ENCODE measurements at places on chromosomes 1 and 21. TPM values are rescaled to one million over a fixed set of nuclear protein-coding genes. Genes with fewer than 3 reads are reported as not detected.

Gene EPHA2
- 90.3 TPM for total RNA-seq

Gene PER3
- 2.3 TPM for total RNA-seq

Gene LDLRAP1
- 10.4 TPM for total RNA-seq

Gene DBT
- 2.9 TPM for total RNA-seq

Gene DESI2
- total RNA-seq: 54.2 TPM

Gene LRRC39
- 0.30 TPM for total RNA-seq

Gene ATAD3C
- not detected for total RNA-seq

Gene ASCL5
- not detected for total RNA-seq

Gene ATP6V1G3
- not detected for total RNA-seq

Gene LCE2C
- not detected for total RNA-seq

Measured in epithelial cell of umbilical artery (primary cell).